CD8-positive, alpha-beta T cell (primary cell): ENCODE measurements at places on chromosomes 12 and 14.
A peak's percentile ranks its signal among the peaks of the same experiment; 100 is the strongest.

DNA sequence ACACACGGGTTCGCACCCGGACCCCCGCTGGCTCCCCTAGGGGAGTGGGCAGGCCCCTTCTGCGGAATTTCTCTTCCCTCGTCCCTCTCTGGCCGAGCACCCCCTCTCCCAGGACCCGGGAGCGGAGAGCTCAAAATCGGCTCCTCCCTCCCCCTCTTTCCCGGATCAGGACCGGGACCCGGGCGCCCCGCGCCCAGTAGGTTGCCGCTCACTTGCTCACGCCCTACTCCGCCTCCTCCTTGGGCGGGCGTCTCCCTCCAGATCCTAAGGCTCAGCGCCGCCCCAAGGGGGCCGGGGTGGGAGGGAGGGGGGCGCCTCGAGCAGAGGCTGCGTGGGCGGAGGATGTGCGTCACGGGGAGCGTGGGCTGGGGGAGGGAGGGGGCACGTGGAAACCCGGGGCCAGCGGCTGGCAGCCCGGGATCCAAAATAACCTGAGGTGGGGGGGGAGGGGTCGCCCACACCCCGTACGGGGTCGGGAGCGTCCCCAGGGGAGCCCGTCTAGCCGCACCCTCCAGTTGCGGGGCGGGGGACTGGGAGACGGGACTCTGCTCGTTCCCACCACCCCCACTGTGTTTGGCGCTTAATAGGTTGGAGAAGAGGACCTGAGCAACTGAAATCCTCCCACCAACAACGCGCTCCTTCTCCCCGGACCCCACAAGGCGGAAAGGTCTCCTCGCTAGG is 1.8 kb upstream of the NAB2 start:
- DNase-seq: peak; percentile 95

GRCh38 chr12:91868054-91868453 is 277.6 kb downstream of the BTG1 start:
- DNase-seq: no peak

DNA sequence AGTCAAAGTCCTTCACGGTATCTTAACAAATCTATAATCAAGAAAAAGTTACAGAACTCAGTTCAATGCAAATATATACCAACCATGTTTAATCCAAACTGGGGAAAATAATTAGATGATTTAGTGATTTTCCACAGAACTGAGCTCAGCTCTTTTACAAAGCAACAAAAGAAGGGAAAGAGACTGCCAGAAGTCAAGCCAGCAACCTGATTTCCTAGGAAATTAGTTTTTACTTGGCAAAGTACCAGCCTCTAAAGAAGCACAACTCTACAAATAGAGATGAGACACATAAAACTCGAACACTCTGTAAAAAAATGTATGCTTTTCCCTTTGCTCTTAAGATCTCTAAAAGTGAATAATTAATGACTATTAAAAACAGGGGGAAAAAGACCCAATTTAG is 19.4 kb downstream of the NUMB start:
- no peak for DNase-seq

DNA sequence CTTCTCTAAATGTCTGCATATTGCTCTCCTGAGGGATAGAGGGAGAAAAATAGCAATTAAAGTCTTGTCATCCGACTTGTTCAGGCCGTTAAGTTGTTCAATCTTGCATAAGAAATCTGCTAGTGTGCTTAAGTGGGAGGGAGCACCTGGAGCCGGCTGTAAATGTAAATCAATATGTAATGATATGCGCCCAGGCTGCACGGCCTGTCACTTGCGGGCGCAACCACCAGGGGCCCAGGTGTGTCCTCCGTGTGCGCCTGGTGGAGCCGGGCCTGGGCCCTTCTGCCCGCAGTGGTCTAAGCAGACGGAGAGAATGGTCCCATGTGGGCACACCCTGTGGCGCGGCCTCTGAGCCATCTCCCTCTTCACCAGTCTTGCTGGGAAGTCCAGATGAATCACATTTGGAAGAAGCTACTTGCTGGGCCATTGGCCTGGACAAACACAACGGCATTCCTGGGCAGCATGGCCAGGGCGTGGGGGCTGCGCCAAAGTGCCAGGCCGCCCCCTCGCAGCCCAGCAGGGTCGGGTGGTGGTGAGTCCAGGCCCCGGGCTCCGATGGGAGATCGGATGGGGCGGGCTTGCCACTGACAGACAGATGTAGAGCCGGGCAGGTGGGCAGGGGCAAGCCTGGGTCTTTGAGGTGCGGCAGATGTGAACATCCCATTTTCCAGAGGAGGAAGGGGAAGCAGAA is 193.3 kb upstream of the C14orf180 start:
- no peak for DNase-seq

DNA sequence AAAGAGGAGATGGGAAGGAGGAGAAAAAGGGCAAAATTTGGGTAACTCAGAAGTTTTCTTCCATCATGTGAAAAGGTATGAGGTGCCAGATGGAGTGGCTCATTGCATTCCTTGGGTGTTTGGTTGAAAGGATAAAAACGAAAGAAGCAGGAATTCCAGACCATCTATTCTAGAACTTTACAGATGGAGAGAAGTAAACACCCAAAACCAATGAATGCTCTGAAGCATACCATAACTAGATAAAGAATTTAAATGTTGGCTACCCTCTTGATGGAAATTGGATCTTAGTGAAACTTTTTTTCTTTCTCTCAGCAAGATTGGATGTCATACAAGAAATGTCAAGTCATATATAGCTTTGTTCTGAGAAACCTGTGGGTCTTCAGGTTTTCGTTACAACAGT is 175.6 kb upstream of the FAR2 start:
- DNase-seq: no peak

- DNase-seq: no peak
Observed at GRCh38 chr12:46921048-46921763, 95.4 kb upstream of the SLC38A4 start.

DNA sequence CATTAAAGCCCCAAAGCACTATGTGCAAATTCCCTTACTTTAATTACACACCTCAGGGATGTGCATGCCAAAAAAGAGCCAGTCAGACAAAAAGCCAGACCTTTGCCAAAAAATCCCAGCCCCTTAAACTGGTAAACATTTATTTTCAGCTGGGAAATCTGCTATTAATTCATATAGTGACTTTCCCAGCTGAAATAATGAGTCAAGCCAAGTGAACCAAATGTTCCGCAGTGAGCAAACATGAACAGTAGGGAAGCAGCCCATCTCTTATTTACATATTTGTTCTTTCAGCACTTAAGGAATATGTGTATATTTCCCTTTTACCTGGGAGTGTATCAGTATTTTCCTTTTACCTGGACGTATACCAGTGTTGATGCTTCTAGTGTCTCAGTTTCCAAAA is 44.0 kb upstream of the OTX2 start:
- DNase-seq: no peak

GRCh38 chr12:5230156-5230555 is 186.5 kb downstream of the KCNA5 start:
- no peak for DNase-seq

- no peak for DNase-seq
Observed at GRCh38 chr12:34215893-34216285, 193.6 kb downstream of the ALG10 start.

- no peak for DNase-seq
Observed at GRCh38 chr14:52738409-52738808, 8.4 kb downstream of the STYX start.

DNA sequence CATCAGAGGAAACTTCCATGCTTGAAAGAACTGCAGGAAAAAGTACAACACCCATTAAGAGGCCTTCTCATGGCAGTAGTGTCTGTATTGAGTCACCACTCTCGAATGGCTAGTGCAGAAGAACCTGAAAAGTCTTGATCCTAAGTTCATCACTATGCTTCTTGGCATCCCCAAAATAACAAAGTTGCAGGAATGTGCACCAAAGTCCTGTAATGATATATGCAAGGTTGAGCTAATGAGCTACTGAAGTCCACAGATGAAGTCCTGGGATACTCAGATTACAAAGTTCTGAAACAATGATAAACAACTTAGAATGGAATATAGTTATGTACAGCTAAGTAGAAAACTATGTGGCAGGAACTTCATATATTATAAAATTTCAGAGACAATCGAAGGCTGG is 545.4 kb downstream of the FOXG1 start:
- no peak for DNase-seq

DNA sequence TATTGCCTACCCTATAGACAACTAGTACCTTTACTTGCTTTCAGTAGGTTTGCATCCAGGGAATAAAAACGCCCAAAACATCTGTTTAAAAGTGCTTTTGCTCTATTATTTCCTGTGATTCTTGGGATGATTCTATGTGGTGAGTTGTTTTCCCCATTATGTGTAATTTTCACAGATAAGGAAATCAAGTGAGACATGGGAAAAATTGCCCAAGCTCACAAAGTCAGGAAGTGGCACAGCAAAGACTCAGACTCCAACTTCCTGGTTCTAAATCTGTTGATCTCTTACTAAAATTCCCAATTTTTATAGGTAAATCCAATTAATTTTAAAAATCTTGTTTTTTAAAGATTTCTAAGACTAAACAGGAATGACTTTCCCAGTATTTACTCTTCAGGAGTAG is 39.0 kb downstream of the NID2 start:
- no peak for DNase-seq

- DNase-seq: no peak
Observed at GRCh38 chr14:66509874-66510273, 1.9 kb downstream of the GPHN start.

DNA sequence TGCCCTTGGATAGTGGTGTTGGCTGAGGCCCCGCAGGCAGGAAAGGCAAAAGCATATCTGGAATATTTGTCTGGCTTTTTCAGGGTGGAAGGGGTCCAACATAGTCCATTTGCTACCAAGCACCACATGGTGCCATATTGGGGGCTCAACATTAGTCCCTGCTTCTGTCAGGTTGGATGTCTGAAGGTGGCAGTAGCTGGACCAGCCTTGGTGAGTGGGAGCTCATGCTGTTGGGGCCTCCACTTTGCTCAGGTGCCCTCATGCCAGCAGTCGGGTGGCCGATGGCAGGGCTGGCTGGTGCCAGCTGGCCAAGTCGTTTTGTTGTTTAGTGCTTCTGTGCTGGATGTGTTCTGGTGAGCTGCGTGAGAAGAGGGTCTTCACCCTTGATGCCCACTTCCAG is 135.3 kb downstream of the PAPOLA start:
- no peak for DNase-seq

DNA sequence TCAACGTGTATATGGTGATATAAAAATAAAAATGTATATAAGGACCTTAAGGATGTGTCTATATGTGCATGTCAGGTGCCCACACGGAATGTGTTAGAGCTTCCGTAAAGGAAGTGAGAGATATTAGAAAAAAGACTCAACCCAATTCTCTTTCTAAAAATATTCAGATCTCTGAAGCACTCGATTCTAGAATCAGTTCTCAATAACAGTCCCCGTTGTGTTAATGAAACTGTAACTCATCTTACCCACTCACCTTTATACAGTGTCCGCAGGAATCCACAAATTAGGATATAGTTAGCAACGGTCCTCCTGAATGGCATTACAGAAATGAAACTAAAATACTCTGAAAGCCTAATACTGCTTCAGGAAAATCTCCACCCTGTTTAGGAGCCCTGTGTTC is 29.3 kb downstream of the GRIN2B start:
- no peak for DNase-seq

DNA sequence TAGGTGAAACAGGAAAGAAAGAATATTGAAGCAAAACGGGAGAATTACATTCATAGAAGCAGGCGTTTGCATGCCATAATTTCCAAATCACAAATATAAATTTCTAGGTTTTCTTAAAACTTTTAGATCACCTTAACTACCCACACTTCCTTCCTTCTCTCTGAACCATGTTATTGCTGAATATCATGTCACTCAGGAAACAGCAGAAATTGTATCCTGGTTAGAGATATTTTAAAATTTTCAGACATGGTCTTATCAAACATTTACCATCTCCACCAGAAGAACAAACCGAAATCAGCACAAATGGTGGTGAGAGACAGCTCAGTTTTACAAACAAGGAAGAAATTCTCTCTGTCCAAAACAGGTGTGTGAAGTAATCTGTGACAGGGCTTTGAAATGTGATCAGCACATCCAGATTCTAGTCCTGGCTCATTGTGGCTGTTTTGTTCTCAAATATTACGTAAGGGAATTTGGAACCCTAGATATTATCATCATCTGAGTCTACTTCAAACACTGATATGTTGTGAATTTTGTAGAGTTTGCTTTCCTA is 16.3 kb downstream of the TESPA1 start:
- peak; percentile 26 for DNase-seq

DNA sequence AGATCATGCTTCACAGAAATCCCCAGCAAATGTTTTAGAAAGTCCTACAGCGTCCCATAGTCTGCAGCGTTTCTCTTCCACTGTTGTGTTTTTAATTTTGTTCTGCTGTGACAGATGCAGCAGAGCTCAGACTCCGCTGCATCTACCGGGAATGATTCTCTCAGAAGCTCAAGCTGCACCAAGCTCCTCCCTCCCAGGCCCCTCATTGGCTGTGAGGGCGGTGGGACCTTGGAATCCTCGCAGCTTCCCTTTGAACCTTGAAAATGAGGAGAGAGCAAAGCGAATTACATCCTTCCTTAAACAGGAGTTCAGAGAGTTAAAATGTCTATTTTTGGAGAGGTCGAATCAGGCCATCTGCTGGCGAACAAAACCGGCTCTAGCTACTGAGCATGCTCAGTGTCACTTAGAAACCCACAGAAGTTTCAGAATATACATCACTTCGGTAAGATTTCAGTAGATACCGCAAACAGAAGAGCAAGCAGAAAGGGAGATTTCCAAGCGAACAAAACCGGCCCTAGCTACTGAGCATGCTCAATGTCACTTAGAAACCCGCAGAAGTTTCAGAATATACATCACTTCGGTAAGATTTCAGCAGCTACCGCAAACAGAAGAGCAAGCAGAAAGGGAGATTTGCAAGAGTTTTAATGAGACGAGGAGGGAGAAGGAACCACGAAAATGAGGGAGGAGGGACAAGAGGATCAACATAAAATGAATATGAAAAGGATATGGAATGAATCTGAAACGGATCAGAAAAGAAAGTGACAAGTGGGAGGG is at the start of gene ABCD2:
TSS of gene ABCD2 (minus strand) at position 144 of the 774 bp plus-strand sequence. CDS start 188 bp downstream, outside the sequence.
- DNase-seq: peak; percentile 55

- DNase-seq: peak; percentile 45
Observed at GRCh38 chr12:111597831-111598636, 1.1 kb downstream of the ATXN2 start.

DNA sequence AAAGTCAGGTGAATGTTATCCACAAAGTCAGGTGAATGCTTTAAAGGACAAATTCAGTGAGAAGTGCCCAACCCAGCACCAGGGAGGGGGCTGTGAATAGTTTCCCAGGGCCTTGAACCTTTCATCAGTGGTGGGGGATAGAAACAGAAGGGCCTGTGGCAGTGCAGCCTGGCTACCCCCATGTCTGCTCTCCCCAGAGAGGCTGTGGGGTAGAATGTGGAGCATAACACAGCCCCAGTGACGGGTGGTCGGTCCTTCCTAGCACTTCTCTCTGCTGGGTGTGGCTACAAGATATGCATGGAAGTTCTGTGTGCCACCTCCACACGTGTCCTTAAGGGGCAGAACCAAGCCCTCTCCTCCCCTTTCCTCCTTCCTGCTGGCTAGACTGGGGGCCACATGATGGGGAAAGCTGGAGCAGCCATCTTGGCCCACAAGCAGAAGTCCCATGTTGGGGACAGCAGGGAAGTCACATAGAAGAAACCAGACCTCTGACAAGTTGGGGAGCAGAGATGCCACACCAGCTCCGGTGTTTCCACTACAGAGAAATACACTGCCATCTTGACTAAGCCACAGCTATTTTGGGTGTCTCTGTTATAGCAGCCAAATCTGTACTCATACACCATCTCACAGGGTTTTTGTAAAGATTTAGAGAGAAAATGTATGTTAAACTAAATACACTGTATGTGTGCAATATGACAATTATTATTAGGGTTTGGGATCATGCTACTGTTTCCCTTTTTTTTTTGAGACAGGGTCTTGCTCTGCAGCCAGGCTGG is 17.0 kb downstream of the RITA1 start:
- DNase-seq: no peak
